Left colon (tissue), 2 donors: ENCODE measurements at places on chromosomes 6 and 20.

- DNase-seq = no peak
Measured at GRCh38 chr6:15473741-15474161, 189.1 kb downstream of the DTNBP1 start.

GRCh38 chr20:58677079-58677604, 15.5 kb upstream of the NPEPL1 start:
- no peak for DNase-seq

DNA sequence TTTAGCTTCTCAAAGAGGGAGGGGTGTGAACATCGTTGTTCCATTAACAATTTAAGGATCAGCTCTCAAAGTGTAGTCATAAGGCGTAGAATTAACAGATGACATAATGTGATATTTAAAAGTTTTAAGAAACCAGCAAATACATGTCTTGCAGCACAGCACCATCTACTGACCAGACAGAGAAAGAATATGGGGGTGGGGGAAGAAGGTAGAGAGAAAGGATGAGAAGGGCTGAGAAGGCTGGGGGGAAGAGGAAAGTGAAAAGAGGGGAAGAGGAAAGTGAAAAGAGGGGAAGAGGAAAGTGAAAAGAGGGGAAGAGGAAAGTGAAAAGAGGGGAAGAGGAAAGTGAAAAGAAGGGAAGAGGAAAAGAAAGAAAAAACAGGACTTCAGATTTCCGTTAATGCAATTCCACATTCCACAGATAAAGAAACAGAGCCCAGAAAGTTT, 80.9 kb downstream of the HAO1 start:
- DNase-seq = no peak

- DNase-seq = peak; percentile 40
Measured at GRCh38 chr6:132713352-132714134, at the start of gene VNN1. Gene VNN1 (minus strand): TSS chr6:132714055. CDS start chr6:132714035, 20 bp downstream.

DNA sequence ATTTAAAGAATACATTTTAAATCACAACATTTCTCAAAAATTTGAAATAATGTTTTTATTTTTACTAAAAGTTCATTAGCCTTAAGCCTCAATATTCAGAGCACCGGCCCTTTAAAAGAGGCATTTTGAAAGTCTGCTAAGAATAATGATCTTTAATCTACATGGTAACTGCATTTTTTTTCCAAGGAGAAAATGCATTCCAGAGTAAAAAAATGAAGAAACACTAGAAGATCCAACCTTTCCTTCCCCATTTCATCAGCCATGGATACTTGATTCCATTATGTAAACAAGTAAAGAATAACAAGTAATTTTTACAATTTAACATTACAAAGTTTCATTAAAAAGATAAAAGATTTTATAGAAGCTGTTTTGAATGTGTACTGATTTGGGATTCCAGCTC, 21.8 kb downstream of the LCA5 start:
- DNase-seq = no peak

DNA sequence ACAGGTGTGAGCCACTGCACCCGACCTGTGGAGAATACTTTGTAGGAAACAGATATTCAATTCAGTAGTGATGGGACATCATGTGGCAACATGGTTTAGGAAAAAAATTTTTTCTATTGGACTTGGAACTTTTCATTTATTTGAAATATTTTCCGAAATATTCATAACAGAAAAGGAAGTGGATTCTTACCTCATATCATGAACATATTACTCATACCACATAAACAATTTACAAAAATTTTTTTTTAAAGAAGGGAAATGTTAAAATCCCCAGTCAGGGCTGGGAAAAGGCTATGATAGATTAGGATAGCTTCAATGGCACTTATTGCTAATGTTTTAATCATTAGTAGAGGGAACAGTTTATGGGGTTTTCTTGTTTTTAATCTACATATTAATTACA, 6.8 kb upstream of the ALDH8A1 start:
- no peak for DNase-seq

DNA sequence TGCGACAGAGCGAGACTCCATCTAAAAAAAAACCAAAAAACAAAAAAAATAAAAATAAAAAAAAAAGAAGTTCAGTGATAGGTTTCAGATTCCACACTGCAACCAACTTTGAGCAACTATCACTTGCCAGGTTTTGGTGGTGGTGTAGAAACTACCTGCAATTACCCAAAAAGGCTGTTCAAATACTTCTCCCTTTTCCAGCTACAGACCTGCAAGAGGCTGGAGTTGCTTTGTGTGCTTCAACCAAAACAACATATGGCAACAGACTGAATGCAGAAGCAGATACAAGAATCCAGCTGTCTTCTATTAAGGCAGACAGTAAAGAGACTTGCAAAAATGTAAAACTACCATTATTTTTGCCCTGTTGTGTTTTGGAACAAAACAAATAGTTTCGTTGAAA, 9.3 kb upstream of the BCAS1 start:
- DNase-seq = no peak

DNA sequence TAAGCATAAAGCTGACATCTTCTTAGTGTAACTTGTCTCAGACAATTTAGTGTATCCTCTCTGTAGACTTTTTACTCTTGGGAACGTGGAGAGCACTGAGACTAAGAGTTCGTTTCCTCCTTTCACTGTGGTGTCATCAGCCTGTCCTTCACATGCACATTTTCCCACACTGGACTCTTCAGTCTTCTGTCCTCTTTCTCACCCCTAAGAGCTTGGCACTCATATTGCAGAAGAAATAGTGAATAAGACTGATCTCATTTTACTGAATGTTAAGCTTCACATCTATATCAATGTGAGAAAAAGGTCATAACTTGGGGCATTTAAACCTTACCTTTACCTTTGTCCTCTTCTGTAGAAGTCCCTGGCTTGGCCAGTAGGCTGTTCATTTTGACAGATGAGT, 25.6 kb downstream of the FUCA2 start:
- DNase-seq = no peak

GRCh38 chr6:72724545-72724944, 102.7 kb downstream of the KCNQ5 start:
- DNase-seq = no peak

DNA sequence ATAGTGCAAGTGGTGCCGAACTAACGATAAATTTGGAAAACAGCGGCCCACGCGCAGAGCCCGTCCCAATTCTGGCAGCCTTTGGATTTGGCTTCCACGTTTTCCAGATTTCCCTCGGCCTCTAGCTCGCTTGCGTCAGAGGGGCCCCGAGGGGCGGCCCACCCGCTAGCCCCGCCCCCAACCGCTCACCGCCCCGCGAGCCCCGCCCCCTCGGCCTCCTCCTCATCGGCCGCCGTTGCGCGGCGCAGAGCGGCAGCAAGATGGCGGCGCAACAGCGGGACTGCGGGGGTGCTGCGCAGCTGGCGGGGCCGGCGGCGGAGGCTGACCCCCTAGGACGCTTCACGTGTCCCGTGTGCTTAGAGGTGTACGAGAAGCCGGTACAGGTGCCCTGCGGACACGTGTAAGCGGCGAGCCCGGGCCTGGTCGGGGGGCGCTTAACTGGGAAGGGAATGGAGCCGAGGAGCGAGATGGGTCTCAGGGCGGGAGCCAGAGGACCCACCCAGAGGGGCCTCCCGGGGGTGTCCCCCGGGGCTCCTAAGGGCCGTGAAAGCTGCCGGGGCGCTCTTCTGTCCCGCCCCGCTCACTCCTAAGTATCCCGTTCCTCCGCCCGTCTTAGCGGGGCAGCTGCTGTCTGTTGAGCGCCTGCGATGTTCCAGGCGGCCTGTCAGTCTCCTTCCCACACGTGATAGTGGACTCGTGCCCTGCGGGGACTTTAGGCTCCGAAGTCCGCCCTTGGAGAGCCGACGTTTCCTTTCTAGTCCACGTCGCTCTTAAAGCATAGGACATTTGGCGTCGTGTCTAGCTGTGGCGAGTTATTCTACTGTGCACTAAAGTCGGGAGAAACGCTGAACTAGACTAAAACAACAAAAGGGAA, at the start of gene RNF114:
RNF114 (plus strand) TSS at position 245 of the 874 bp plus-strand sequence; CDS start at position 261, 16 bp downstream.
- DNase-seq = peak; percentile 94

DNA sequence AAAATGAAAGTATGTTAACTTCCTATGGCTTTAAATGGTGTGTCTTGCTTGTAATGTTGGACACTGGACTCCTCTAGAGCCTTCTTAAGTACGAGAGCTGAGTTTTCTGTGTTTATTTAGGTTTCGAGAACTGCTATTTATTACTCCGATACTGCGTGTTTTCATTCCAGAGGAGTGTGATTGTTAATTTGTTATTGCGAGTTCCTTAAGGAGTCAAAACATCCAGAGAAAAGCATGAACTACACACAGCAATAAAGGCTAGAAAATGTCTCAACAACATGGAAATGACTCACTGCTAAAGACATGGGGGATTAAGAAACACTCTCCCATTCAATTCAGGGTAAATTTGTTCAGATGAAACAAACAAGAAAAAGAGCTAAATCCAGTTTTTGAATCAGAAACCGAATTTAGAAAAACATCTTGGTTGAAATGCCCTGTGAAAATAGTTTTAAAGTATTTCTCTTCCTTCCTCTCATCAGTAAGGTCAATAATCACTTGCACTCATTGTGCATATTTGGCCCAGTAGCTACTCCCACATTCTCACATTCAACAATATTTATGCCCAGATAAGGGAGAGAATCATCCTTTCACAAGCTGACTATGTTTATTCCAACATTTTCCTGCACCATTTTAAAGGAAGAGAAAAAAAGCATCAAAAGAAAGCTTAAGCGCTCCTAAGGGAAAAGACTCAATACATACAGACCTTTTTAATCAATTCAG, 36.0 kb downstream of the ATXN1 start:
- DNase-seq = no peak

GRCh38 chr6:66865771-66866170, 1158.7 kb upstream of the EYS start:
- no peak for DNase-seq

- no peak for DNase-seq
Measured at GRCh38 chr20:59214606-59215547, 51.3 kb downstream of the ZNF831 start.

DNA sequence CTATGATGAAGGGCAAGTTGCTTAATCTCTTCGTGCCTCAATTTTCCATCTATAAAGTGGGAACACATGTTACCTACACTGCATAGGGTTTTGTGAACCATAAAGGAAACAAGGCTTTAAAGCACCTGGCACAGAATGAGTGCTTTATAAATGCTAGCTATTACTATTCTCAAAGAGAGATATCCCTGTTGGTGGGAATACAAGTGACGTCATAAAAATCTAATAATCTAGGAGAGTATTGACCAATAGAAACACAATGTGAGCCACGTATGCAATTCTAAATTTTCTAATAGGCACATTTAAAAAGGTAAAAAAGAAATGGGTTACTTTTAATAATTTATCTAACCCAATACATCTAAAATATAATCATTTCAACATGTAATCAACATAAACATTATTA, 316.4 kb downstream of the PTPRT start:
- no peak for DNase-seq

GRCh38 chr6:152680879-152681517, 16.7 kb upstream of the MYCT1 start:
- DNase-seq = no peak

- DNase-seq = peak; percentile 33
Measured at GRCh38 chr6:154537511-154538325, 27.2 kb upstream of the CNKSR3 start.

- no peak for DNase-seq
Measured at GRCh38 chr6:158567871-158568401, 8.0 kb downstream of the TMEM181 start.

GRCh38 chr20:35849706-35850105, 77.9 kb downstream of the PHF20 start:
- no peak for DNase-seq

GRCh38 chr20:4508773-4509172, 212.9 kb upstream of the PRND start:
- DNase-seq = no peak

- peak; percentile 77 for DNase-seq
Measured at GRCh38 chr6:17101422-17102257, at the start of gene STMND1. Gene STMND1 (plus strand): TSS chr6:17102050. CDS start chr6:17102258, 208 bp downstream.

GRCh38 chr6:162200945-162201690, 526.4 kb downstream of the PRKN start:
- no peak for DNase-seq

DNA sequence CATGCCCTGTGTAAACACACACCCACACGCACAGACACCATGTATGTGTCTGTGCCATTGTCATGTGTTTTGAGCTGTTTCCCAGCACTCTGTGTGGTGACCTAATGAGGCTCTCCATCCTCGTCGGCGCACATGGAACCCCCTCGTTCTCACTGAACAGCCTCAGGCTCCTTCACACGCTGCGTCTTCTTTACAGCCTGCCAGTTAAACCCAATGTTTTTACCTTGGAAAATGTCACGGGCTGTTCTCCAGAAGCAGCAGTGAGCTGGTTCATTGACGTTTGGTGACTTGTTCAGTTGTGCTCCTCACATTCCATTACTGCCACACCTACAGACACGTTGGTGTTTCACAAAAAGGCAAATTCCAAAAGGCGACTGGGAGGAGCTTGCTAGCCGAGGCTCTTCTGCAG, 201.0 kb upstream of the FOXQ1 start:
- DNase-seq = no peak
